ENCODE measurements at places on chromosomes 1 and 21. TPM values are rescaled to one million over a fixed set of nuclear protein-coding genes. Genes with fewer than 3 reads are reported as not detected.

Gene C1orf53
- total RNA-seq = 4.3 TPM

Gene ANXA9
- 1.7 TPM for total RNA-seq

Gene BLZF1
- total RNA-seq = 17.3 TPM

DNA sequence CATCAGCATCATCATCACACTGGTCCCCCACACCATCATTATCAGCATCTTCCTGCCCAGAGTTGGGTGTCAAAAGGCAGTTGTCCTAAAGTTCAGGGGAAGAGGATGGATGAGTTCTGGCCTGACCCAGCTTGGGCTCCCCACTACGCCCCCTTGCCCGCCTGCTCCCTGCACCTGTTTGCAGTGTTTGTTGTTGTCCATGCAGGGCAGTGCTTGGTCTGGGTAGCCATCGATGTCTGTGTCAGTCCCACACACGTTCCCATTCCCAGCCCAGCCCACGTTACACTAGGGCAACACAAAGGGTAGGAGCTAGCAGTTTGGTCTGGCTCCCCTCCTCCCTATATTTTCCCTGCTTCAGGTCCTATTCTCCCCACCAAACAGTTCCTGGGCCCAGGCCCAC, 6.8 kb downstream of the THBS3 start:
- DNase-seq = no peak
- H3K4me1 ChIP-seq = no peaks in the 10 kb centered on the region
- no peak overlapping the region for H3K4me3 ChIP-seq
- H3K27ac ChIP-seq = no peak overlapping the region
- no peaks in the 10 kb centered on the region for H3K27me3 ChIP-seq
- peaks cover 4% of the 10 kb centered on the region for H3K36me3 ChIP-seq

GRCh38 chr21:45547545-45547900, 5.3 kb upstream of the SLC19A1 start:
- H3K27ac ChIP-seq = no peak overlapping the region
- no peaks in the 10 kb centered on the region for H3K27me3 ChIP-seq
- no peak overlapping the region for H3K4me3 ChIP-seq
- H3K36me3 ChIP-seq = no peaks in the 10 kb centered on the region
- peaks cover 4% of the 10 kb centered on the region for H3K4me1 ChIP-seq

DNA sequence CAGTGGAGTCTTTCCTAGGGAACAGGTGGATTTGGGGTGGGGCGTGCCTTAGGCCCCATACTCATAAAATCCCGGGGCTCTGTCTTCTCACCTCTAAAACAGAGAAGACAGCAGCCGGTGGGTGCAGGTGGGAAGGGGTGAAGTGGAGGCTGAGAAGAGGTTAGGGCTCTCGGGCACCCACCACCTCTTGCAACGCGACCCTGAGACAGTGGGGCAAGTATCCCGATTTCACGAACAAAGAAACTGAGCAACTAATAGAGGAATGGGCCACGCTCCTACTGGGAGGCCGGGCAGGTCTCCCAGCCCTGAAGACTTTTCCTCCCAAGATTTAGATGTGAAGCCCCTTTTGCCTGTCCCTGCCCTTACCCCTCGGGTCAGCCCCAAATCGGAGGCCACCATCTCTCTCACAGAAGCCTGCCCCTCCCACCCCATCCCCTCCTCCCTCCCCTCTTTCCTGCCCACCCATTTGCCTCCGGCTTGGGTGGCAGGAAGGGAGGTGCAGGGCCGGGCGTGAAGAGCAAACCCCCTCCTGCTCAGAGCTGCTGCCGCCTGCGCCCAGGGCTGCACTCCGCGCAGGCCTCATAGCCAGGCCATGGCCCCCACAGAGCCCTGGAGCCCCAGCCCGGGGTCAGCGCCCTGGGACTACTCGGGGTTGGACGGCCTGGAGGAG, at the start of gene GPR25:
GPR25 (plus strand) TSS at position 536 of the 670 bp plus-strand sequence; CDS start at position 593, 57 bp downstream.
- no peaks in the 10 kb centered on the region for H3K27me3 ChIP-seq
- H3K4me3 ChIP-seq = no peak within 1 kb of the TSS
- no peak for DNase-seq
- no peaks in the 10 kb centered on the region for H3K36me3 ChIP-seq

- H3K4me1 ChIP-seq = no peaks in the 10 kb centered on the region
Measured at GRCh38 chr1:109802136-109802900, 38.6 kb upstream of the EPS8L3 start.

GRCh38 chr1:223878598-223879325, 33.0 kb upstream of the TP53BP2 start:
- H3K4me1 ChIP-seq = peaks cover 7% of the 10 kb centered on the region
- no peak overlapping the region for H3K4me3 ChIP-seq
- H3K27ac ChIP-seq = no peak overlapping the region
- no peaks in the 10 kb centered on the region for H3K36me3 ChIP-seq

Data from cardiac muscle cell (in vitro differentiated cells and primary cell).